ENCODE measurements at places on chromosomes 11 and 22.
A peak's percentile ranks its signal among the peaks of the same experiment; 100 is the strongest.

GRCh38 chr11:107777110-107777509 is 65.3 kb upstream of the SLN start:
- no peak for DNase-seq

- DNase-seq = no peak
These were observed 63.7 kb downstream of the MAML2 start for GRCh38 chr11:96279018-96279895.

GRCh38 chr11:35791088-35791958 is 128.7 kb downstream of the TRIM44 start:
- DNase-seq = no peak

DNA sequence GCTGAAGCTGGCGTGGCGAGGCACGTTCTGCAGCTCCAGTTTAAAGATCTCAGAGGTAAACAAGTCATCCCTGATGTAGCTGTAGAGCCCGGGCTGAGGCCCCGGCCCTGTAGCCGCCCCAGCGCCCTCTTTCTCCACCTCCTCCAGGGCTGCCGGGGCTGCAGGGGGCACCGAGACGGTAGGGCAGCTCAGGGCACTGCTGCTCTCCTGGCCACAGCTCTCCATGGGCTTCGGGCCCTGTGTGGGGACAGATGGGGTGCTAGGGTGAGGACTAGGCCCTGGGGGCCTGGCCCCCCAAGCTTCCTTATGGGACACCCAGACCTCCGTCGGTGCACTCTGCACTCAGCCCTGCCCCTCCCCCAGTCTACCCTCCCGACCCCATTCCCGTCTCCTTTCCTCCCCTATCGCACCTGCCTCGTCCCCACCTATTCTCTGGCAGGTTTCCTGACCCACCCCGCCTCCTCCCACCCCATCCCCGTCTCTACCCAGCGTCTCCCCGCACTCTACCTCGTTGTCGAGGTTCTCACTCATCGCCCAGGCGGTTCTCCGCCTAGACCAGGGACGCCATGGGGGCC is 559 bp downstream of the RANBP1 start:
- DNase-seq = no peak

DNA sequence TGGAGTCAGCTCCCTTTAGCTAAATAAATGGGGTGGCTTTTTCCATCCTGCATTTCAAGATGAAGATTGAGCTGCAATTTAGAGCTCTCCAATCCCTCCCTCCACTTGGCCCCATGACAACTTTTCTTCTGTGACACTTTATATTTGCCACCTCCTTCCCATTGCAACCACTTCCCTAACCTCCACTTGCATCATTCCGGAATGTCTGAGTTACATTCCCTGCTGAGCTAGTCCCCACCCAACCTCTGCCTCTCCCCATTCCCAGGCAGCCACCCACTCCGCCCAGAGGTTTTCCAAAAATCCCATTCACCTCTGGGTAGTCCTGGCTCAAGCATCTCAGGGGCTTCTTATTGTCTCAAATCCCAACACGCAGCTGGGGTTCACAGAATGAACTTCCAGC is 24.7 kb downstream of the PC start:
- no peak for DNase-seq

- no peak for DNase-seq
These were observed 27.5 kb upstream of the SCARF2 start for GRCh38 chr22:20464912-20465758.

DNA sequence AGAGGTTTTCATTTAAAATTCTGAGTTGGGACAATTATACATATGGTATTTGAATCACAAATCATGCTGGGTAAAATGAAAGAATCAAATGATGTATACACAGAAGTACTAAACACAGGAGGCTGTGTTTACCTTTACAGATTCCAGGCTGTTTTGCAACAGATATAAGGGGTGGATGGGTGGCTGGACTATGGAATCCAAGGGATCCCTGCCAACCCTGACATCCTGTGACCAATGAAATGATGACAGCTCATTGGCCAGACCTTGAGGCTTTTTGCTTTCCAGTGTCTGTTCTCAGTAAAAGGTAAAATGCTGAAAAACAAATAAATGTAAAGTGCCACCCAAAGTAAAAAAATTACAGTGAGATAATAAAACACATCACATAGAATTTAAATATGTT is 3.3 kb upstream of the DDI1 start:
- DNase-seq = no peak

DNA sequence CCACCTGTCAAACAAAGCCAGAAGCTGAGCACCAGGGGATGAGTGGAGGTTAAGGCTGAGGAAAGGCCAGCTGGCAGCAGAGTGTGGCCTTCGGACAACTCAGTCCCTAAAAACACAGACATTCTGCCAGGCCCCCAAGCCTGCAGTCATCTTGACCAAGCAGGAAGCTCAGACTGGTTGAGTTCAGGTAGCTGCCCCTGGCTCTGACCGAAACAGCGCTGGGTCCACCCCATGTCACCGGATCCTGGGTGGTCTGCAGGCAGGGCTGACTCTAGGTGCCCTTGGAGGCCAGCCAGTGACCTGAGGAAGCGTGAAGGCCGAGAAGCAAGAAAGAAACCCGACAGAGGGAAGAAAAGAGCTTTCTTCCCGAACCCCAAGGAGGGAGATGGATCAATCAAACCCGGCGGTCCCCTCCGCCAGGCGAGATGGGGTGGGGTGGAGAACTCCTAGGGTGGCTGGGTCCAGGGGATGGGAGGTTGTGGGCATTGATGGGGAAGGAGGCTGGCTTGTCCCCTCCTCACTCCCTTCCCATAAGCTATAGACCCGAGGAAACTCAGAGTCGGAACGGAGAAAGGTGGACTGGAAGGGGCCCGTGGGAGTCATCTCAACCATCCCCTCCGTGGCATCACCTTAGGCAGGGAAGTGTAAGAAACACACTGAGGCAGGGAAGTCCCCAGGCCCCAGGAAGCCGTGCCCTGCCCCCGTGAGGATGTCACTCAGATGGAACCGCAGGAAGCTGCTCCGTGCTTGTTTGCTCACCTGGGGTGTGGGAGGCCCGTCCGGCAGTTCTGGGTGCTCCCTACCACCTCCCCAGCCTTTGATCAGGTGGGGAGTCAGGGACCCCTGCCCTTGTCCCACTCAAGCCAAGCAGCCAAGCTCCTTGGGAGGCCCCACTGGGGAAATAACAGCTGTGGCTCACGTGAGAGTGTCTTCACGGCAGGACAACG is 11.7 kb downstream of the CXCR5 start:
- peak; percentile 82 for DNase-seq

DNA sequence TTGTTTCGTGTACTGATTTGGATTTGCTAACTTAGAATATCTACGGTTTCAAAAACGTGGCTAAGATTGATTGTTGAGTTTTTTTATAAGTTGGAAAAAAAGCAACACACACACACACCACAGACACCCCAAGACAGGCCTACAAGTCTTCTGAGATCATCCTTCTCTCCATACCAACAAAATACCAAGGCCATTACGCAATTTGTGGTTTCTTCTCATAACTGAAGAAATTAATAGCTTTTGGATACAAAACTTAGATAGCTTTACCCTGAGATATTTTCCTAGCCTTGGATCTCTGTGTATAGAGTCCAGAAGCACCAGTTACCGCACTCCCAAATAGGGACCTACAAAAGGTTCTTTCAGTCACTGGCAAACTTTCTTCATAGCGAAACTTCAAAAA is 113.6 kb downstream of the SIK3 start:
- no peak for DNase-seq

- DNase-seq = no peak
These were observed 17.1 kb downstream of the HSD17B12 start for GRCh38 chr11:43697679-43698078.

DNA sequence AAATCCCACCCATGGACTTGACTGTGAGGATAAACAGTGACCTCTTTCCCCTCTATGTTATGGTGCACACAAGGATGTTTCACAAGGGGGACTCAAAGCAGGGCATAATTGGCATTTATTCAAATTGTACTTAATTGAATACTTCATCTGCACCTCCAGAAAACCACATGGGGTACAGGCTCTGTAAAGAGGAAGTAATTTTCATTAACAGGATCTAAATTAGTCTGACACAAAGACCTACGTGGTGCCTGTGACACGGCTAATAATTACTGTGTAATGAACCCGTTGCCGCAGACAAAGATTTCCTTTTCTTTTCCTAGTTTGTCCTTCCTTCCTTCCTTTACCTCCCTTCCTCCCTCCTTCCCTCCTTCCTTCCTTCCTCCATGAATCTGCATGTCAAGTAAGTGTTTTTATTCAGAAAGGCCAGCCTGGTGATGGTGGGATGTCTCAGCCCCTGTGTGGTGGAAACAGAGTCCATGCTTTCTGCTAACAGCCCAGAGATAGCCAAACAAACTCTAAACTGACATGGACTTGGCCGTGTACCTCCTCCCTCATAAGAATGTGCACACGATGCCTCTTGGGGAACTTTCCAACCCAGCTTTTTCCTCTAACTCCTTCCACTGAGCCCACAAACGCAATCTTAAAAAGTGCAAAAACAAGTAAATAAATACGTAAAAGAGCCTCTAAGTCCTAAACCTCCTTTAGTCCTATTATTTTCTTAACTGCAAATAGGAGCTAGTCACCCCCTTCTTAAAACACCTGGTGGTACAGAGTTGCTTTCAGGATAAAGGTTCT is 118.8 kb downstream of the INSC start:
- no peak for DNase-seq

GRCh38 chr11:72543849-72544542 is 109.7 kb upstream of the CLPB start:
- no peak for DNase-seq

GRCh38 chr11:22244986-22245592 is 52.2 kb downstream of the ANO5 start:
- peak; percentile 7 for DNase-seq

DNA sequence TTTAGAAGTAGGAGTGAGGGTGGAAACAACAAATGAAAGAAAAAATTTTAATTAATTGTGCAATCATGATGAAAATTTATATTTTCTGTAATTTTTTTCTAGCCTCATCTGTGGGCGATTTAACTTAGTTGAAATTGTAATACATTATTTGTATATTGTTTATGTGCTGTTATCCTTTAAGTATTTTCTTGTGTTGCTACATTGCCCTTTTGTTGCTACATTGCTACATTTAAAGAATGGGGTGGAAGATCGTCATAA is 106.2 kb upstream of the OR4B1 start:
- DNase-seq = no peak

DNA sequence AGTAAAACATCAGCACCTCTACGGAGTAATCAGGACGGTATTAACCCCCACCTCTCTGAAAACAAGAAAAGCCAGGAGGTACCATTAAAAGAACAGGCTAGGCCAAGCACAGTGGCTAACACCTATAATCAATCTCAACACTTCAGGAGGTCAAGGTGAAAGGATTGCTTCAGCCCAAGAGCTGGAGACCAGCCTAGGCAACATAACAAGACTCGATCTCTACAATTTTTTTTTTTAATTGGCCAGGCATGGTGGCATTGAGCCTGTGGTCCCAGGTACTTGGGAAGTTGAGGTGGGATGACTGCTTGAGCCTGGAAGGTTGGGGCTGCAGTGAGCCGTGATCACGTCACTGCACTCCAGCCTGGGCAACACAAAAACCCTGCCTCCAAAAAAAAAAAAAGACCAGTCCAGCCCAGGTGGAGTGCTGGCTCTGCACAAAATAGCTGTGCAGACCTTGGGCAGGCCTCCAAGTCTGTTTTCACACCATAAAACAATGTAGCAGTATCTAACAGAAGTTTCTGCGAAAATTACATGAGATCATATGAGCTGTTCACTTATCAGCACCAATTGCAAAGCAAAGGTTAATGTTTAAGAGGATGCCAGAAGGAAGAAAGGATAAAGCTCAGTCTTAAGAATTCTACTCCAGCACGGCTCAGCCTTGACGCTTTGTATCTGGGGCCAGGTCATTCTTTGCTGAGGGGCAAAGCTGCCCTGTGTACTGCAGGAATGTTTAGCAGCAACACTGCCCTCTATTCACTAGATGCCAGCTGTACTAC is 14.8 kb downstream of the CHKA start:
- no peak for DNase-seq

- no peak for DNase-seq
These were observed 467.9 kb upstream of the ANO3 start for GRCh38 chr11:25863986-25864385.

DNA sequence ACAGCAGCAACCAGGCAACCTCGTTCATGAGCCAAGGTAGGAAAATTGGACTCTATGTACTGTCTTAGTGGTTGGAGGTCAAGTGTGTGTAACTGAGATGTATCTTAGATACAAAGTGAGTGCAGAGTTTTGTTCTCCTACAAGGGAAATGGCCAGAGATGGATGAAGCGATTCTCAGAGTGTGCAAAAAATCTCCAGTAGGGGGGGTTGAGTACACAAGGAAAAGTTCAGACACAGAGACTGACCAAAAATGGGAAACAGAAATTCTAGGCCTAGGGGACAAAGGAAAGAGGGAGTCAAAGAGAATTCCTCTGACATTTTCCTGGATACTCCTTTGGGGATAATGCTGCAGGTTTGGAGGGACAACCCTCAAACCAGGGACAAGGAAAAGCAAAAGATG is 38.2 kb upstream of the OR5AK2 start:
- no peak for DNase-seq

- DNase-seq = no peak
These were observed 8.3 kb downstream of the KRTAP5-11 start for GRCh38 chr11:71574418-71574817.

- no peak for DNase-seq
These were observed 46.8 kb downstream of the PKNOX2 start for GRCh38 chr11:125211191-125211947.

GRCh38 chr11:19781351-19781750 is 68.7 kb downstream of the NAV2 start:
- DNase-seq = no peak

GRCh38 chr22:48949375-48950149 is 878.1 kb downstream of the BRD1 start:
- no peak for DNase-seq

DNA sequence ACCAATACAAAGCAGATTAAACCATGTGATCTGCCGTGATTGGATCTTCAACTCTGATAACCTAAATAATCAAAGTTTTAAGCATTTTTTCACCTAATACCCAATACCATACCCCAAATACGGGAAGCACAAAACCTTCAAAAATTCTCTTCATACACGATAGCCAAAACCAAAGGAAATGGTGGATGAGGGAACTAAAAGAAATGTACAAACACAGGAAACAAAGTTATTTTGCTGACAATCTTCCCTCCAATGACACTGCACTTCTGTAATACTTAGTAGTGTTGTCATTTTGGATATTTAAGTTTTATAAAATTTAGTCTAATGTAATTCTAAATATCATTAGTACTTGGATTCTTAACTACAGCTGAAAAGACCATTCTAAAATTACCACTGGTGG is 27.0 kb downstream of the CSTF3 start:
- no peak for DNase-seq

Data from CD4-positive, alpha-beta T cell treated with Interleukin-21 for 1 hour (primary cell).